ENCODE measurements at places on chromosomes 12 and 14.

DNA sequence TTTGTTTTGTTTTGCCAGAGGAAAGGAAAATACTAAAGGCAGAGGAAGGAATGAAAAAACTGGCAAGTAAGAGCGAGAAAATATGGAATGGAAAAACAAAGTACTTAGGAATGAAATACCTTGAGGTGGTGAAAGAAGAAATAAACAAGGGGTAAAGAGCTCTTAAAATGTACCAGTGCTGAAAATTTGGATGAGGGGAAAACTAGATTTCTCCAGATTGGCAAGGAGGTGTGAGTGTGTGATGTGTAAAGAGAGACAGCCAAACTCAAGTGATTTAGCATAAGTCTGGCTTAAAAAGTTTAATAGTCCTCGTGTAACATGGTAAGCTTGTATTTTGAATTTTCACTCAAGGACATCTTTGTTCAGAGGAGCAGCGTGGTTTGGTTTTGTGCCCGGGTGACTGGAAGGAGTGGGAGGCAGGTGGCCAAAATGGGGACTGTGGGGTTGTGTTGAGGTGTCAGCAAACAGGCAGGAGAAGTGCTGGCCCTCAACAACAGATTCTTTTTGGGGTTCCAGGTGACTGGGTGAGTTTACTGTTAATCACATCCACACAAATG, 102.7 kb downstream of the DACT1 start:
- no peak for DNase-seq

GRCh38 chr14:102584871-102585869, 7.3 kb upstream of the RCOR1 start:
- no peak for DNase-seq

DNA sequence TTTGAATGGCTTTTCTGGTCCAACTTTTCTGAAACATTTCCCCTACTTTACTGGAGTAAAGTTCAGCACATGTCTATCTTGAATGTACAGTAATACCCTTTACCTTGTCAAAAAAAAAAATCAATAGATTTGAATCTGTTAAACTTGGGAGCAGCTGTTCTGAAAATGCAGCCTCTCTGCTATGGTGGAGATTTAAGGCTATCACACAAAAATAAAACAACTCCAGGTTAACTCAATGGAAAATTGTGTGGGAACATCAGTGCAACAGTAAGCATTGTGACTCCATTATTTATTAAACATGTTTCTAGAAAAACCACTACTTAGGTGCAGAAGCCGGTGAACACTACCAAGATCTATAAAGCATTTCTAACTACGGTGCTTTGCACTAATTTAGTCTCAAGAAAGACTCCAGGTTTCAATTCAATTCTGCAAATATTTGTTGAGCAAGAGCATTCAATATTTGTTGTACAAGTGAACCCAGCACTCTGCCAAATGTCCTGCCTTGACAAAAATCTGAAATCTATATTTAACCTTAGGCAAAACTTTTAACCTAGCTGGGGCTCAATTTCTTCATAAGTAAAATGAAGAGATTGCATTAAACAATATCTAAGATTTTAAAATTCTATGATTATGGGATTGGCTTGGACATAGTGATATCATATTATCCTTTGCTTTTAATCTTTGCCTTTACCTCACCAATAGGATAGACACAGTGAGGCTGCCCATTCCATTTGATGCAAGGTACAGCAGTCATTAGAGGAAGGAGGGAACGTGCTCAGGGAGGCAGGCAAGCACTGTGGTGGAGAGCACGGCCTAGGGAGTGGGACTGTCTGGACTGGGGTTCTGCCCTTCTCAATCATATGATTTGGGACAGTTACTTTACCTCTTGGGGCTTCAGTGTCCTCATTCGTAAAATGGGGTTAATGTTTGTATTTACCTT, 155.2 kb downstream of the KITLG start:
- no peak for DNase-seq

DNA sequence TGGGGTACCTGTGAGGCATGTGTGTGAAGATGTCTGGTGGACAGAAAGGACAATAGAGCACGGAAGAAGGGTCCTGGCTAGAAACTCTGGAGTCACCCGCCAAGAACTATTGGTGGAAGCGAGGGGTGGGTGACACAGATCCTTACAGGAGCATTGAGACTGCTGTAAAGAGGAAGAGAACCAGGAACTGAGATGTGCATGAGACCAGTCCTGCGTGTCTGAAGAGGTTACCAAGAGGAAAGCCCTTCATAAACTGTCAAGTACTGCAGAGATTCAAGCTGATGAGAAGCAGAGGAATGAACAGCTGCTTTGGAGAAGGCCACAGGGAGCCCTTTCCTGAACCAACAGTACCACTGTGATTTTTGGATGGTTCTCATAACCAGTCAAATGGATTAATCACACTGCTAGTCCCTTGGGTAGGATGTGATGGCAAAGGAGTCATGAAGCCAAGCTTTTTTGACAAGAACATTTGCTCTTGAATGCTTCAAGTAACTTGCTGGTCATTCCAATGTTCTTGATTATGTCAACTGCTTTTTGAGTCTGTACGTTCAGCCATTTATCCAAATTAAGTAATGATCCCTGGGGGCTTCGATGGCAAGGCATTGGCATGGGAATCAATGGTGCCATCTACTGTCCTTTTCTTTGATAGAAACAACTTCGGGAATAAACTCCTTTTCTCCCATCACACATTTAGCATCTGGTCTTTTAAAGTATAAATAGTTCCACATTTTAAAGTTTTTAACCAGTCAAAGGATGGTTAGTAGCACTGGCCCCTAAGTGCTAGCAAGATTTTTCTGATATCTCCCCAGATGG, 42.9 kb downstream of the GPR135 start:
- DNase-seq = no peak

DNA sequence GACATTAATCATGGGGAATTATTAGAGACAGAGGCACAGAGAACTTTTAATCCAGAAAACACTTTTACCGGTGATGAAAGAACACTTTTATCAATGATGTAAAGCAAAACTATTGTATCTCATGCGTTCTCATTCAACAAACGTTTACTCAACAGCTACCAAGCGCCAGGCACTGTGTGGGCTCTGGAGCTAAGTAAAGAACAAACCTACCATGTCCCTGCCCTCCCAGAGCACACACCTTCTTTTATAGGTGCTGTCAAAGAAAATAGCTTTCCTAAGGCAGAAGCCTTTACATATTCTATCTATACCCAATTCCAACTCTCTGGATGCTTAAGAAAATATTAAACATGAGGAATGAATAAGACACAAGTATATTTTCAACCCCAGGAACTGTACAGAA, 91.1 kb downstream of the FOXN3 start:
- DNase-seq = no peak

GRCh38 chr12:124216966-124217365, 77.9 kb upstream of the RFLNA start:
- DNase-seq = no peak

- no peak for DNase-seq
These were observed 49.8 kb downstream of the TRAF3 start for GRCh38 chr14:102826751-102827675.

GRCh38 chr14:68040633-68041369, 221.2 kb downstream of the RAD51B start:
- no peak for DNase-seq

DNA sequence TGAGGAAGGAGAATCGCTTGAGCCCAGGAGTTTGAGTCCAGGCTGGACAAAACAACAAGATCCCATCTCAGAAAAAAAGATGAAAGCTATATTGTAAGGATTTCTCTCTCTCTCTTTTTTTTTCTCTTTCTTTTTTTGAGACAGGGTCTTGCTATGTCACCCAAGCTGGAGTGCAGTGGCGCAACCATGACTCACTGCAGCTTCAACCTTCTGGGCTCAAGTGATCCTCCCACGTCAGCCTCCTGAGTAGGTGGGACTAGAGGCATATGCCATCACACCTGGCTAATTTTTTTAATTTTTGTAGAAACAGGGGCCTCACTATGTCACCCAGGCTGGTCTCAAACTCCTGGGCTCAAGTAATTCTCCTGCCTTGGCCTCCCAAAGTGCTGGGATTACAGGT, 5.8 kb upstream of the MRPL42 start:
- no peak for DNase-seq

DNA sequence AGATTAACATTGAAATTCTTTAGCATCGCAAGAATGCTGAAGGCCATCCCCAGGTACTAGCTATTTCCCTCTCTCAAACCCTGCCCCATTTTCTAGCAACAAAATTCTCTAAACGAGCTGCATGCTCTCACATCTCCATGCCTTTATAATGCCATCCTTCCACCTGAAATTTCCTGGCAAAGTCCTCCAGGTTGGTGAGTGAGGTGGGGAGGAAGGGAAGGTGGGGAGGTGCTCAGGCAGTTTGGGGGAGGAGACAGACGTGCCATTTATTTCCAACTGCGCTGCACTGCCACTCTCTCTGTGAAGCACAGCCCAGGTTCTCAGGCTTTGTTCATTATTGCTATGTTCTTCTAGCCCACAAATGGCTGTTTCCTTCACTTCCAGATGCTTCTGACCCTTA, 208.4 kb downstream of the PAWR start:
- DNase-seq = no peak

DNA sequence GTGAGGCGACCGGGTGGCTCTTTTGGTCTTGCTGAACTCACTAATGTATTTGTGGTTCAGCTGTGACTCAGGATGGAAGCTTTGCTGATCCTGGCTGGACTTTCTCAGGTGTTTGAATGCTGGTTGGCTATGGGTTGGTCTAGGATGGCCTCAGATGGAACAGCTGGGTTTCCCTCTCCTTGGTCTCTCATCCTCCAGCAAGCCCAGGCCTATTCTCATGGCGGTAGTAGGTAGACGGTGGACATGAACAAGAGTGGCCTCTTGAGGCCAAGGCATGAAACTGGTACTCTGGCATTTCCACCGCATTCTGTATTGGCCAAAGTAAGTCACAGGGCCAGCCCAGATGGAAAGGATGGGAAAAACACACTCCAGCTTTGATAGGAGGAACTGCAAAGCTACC, 11.8 kb upstream of the POLR3B start:
- DNase-seq = no peak

GRCh38 chr12:112503512-112503911, 84.8 kb downstream of the PTPN11 start:
- DNase-seq = no peak

- no peak for DNase-seq
These were observed 4.6 kb upstream of the ZDHHC22 start for GRCh38 chr14:77145975-77146740.

- no peak for DNase-seq
These were observed 21.0 kb downstream of the WIF1 start for GRCh38 chr12:65100140-65100539.

- DNase-seq = no peak
These were observed 32.3 kb upstream of the TBC1D30 start for GRCh38 chr12:64792128-64792527.

DNA sequence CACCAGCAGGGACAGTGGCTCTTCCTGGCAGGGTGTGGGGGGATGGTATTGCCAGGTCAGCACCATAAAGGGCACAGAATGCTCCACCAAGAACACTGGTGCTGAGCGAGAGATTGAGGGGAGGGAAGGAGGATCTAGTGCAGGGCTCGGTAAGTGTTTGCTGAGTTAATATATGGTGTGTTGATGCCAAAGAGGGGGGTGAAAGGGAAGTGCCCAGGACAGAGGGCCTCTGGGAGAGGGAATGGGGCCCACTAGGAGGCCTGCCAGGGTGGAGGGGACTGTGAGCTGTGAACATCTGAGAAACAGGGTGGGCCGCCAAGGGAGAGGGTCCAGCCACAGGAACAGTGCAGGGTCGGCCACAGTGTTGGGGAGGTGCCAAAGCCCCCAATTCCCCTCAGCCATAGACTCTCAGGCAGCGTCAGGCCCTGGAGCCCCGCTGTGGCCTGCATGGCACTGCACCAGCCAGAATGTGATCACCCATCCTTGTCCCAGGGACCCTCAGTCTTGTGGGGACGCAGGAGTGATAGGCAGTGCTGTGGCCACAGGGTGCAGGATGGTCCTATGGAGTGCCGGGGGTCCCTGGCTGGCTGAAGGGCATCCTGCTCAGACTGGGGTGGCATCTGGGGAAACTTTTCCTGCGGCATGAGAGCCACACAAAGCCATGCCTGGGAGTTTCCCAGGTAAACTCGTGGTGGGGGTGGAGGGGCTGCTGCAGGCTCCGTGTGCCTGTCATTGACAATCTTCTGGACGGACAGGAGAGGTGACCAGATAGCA, 11.9 kb downstream of the RIN3 start:
- no peak for DNase-seq

DNA sequence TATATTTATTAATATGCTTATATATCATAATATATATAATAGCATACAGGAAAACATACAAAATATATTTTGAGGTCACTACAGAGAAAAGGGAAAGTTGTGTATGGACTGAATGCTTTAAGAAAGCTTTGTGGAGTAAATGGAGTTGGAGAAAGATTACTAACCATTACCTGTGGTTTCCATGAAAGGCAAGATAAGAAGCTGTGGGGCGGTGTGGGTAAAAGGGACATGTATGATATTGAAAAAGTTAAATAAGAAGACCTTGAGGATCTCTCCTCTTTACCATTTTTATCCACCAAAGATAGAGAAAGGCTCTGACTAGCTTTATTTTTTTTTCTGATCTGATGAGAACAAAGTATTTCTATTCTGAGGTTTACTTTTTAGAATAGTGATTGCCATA, 404.4 kb downstream of the TRHDE start:
- no peak for DNase-seq

DNA sequence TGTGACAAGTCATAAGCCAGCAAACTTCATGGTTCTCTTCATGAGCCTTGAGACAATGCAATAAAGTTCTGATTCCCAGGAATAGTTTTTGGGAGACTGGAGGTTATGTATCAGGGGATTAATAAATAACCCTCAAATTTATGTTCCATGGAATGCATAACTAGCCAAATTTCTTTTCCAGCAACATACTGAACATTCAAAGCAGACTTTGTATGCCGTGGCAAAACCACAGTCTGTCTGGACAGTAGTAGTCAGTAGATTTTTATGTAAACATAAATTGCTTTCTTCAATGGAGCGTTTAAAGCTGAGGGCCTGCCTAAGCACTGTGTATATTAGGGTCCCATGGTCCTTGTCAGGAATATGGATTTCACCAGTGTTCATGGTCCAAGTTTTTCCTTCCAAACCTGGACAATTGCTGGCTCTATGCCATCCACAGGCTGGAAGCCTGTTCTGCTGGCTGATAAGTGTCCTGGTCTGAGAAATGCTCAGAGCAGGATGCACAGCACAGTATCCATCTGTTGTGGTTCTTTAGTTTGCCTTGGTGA, 144.9 kb downstream of the SRGAP1 start:
- DNase-seq = no peak

GRCh38 chr14:29821661-29822429, 105.8 kb downstream of the PRKD1 start:
- DNase-seq = no peak

- no peak for DNase-seq
These were observed 140.1 kb downstream of the TMEM117 start for GRCh38 chr12:43976027-43976426.

GRCh38 chr14:99519347-99519881, 38.2 kb downstream of the CCNK start:
- DNase-seq = no peak
